Stimulated activated CD4-positive, alpha-beta T cell treated with anti-CD3 and anti-CD28 coated beads, Interleukin-2, amount 100 ng/mL, for 48 hours (primary cell): ENCODE measurements at places on chromosomes 12 and 14.

DNA sequence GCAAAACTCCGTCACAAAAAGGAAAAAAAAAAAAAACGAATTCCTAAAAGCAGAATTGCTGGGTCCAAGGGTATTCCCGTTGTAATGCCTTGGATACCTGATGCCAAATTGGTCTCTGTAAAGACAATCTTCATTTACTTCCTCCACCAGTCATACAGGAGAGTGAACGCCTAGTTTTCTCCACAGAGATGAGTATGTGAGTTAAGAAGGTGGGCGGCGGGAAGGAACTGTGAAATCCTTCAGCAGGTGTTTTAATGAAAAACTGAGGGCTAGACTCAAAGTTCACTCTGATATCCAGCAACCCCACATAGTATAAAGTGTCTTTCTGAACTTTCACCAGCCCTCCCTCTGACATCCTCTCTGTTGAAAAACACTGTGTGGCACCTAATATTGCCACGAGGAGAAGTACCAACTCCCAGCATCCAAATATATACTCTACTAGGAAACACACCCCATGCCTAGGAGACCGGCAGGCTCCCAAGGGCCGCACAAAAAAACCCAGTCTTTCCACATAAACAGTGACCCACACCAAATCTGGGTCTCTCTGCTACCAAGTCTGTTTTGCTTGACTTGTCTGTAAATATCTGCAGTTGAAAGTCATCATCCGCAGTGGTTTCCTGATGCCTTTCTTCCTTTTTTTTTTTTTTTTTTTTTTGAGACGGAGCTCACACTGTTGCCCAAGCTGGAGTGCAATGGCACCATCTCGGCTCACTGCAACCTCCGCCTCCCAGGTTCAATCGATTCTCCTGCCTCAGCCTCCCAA, 30.3 kb upstream of the FOXN3 start:
- no peak for DNase-seq

DNA sequence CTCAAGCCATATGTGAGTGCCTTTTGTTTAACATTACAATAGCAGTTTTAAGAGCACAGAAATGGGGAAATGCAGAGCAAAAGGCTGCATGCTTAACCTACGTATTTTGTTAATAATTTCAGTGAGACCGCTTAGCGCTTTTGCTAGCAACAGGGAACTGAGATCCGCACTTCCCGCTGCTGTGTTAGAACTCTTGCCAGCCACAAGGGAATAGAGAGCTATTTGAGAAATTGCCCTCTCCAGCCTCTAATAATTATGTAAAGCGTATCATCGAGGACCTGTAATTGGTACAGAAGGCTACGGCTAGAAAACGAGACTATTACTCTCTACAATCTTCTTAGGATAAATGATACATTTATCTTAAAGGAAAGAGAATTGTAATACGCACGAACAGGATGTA, 205.2 kb upstream of the GRIP1 start:
- no peak for DNase-seq

- no peak for DNase-seq
These were observed 101.8 kb upstream of the EGLN3 start for GRCh38 chr14:34052658-34053014.

DNA sequence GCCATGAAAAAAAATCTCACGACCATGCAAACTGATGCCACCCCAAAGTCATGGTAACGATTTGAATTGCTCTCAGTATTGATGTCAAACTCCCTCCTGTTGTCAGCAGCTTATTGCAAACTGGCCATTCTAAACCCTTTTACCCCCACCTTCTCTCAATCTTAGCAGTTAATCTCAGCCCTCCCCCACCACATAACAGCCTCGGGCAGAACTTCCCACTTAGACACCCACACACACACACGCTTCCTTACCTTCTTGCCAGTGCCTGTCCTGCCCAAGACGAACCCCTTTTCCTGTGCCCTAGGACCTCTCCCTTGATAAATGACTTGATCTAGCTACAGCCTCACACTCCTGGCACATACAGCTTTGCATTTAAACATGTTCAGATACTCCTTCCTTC, 56.6 kb downstream of the GPATCH2L start:
- DNase-seq = no peak

DNA sequence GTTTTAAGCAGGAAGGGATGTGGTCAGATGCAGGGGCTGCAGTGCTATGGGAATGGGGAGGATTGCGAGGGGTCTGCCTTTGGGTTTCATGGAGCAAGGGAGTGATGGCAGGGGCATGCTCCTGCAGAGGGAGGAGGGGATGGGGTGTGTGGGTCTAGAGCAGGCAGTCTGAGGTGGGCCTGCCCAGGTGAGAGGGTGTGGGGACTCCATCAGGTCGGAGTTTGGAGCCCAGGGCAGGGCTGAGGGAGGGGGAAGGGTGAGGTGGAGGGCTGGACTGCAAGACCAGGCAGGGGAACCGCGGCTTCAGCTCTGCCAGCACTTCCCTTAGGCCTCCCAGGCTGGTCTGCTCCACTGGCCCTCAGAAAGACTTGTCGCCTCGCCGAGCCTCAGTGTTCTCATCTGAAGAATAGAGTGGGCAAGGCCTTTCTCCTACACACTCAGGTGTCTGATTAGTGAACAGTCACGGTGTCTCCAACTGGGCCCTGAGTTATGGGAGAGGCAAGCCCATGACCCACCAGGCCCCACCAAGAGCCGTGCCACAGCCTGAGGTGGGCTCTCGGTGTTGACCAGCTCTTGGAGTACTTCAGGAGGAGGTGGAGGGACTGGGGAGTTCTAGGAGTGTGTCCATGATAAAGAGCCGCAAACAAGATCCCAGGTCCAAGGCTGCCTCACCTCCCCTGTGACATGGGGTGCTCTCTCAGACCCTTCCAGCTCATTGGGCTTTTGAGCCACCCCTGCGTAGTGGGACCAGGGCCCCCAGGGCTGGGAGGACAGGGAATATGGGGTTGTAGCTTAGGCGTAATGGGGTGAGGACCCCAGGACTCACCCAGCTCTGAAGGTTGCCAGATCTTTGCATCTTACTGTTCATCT, 20.1 kb upstream of the KRT80 start:
- DNase-seq = no peak

DNA sequence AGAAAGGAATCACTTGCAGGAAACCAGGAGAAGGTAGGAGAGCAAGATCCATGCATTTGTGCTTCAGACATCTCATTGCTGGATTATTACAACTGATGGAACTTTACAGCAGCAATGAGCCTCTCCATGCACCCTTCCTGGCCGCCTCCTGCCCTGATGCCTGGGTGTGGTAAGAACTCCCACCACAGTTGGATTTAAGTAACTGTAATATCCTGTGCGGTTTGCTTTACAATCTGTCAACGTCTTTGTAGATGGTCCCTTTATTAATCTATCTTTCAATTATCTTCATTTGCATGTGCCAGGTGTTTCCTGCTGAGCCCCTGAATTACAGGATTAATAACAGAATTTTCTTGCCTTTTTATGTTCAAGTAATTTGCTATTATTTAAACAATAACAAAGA, 1300.5 kb upstream of the TMEM132C start:
- no peak for DNase-seq
